Activated T-cell treated with anti-CD3 and anti-CD28 coated beads for 4 hours (primary cell): ENCODE measurements at places on chromosomes 7 and 10.

DNA sequence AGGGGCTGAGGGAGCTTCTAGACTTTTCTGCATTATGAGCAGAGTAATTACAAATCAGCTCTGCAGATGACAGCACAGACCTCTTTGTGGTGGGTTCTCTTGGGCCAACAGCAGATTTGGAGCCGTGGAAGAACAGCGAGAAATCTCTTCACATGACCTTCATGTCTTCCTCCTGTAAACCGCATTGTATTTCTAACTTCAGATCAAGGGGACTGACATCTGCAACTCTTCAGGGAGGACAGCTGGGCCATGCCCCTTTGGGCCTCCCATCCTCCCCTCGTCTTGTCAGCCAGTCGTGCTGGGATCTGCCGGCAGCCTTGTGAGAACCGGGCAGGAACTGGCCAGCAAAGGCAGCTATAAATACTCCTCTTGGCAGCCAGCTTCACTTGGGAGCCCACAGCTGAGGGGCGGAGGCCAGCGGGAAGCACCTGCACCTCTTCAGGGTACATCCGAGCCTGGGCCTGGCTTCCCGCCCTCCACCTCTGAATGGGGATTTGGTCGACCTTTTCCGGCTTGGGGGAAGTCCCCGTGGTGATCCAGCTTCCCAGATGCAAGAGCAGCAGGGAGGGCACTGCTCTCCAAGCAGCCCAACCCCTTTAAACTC is 54.7 kb downstream of the STEAP1B start:
- no peak for DNase-seq

- no peak for DNase-seq
Measured at GRCh38 chr10:7488418-7488829, 77.6 kb upstream of the SFMBT2 start.

GRCh38 chr7:39904077-39904486 is 46.0 kb upstream of the CDK13 start:
- DNase-seq = no peak

DNA sequence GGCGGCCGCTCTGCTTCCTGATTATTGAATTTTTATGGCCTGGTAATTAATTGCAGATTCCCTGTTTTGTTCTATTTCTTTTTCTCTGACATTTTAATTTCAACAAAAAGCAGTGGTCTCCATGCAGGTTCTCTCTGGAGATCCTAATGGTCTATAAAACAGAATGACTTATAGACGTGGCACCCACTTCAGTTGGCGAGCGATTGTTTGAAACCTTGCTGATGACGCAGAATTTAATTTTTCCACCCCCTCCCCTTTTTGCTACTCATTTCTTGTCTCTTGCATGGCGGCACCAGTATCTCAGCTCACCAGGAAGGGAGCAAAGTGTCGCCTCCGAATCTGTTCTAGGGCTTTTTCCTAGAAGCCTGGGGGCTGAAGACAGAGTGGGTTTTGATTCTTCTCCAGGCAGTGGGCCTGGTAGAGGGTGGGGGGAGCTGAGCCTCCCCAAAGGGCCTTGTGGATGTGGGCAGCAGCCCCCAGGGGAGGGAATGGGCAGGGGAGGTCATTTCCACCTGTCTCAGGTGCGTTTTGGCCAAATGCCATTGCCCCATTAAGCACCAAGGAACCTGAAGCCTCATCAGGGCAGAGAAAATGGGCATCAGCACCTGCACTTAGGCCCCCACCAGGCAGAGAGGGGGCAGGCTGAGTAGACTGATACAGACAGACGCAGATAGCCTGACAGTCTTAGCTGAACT is 3.5 kb upstream of the COMTD1 start:
- DNase-seq = no peak

GRCh38 chr7:139035586-139036353 is at the start of gene ZC3HAV1L:
Gene ZC3HAV1L, minus strand, starts transcription at chr7:139036042. Its CDS starts 25 bp downstream, at chr7:139036017.
- peak; percentile 9 for DNase-seq

- no peak for DNase-seq
Measured at GRCh38 chr7:139476139-139476538, 7.3 kb downstream of the KLRG2 start.

GRCh38 chr10:35271086-35271858 is 65.0 kb upstream of the CCNY start:
- DNase-seq = no peak

DNA sequence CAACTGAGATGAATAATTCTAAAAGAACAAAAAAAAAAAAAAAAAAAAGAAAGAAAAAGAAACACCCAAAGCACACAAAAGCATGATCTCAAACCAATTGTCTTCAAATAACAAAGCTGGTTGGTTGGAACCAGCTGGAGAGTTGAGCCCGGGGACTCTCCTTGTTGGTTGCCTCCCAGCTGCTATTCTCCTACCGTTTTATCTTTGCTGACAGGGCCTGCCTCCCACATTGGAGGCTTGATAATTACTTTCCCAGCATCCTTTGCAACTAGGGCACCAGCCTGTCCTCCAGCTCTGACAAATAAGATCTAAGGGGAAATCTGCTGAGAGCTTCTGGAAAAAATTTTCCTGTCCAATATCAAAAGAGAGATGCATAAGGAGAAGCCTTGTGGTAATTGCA is 6.8 kb downstream of the PON1 start:
- no peak for DNase-seq

DNA sequence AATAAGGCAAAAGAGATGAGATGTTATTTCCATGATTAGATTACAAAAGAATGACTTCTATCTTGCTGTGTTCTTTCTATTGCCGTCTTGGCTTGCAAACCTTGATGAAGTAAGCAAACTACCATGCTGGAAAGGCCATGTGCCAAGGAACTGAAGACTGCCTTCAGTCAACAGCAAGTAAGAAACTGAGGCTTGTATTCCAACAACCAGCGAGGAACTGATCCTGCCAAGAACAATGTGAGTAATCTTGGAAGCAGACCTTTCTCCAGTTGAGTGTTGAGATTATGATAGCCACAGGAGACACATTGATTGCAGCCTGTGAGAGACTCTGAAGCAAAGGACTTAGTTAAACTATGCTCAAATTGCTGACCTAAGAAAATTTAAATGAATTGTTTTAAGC is 164.6 kb upstream of the GRM3 start:
- DNase-seq = no peak
